ENCODE measurements at places on chromosomes 4 and X.

GRCh38 chr4:57037982-57038604, 59.4 kb downstream of the POLR2B start:
- DNase-seq, result peak; percentile 60

DNA sequence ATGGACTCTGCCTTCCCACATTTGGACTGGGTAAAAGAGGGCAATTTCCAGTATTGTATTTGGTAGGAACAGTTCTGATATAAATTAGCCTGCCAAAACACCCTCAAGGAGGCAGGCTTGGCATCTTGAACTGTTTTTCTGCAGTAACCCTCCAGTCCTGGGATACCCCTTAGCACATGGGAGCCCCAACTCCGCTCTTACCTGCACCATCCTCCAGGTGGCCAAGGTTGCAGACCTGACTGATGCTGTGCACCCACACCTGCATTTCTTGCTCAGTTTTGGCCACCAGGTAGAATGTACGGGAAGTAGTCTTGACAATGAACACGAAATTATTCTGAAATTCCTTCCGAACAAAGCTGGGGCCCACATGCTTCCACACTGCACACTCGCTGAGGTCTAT, 35.1 kb downstream of the GAB3 start:
- no peak for DNase-seq

DNA sequence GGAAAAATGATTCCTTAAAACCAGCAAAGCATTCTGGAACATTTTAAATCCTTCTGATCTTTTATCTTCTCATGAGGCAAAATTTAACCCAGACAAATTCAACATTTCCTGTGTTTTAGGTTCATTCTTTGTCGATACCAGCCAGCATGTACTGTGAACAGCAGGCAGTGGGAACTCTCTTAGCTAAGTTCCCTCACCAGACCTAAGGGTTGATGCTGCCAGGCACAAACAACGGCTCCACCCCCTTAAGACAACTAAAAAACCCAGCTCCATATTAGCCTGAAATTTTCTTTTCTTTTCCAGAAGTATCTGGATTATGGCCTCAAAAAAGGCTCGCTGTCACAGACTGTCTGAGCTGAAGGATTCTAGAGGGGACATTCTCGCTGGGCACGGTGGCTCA, 2.4 kb upstream of the RBM47 start:
- DNase-seq, result no peak

DNA sequence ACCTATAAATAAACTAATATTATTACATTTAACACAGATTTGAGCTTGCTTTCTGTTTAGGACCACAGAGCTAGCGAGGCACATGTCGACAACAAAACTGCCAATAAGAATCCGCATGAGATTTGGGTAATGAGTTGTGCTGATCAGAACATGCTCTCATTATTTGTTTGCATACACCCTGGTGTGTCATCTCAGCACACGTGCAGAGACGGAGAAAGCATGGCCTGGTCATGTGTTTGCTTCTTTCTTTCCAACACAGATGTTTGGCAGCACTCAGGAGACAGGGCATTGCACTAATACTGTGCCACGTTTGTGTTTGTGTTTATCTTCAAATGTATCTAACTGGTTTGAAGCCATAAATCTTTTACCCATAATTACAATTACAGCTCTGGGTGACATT, 364.8 kb downstream of the ARAP2 start:
- DNase-seq, result no peak

DNA sequence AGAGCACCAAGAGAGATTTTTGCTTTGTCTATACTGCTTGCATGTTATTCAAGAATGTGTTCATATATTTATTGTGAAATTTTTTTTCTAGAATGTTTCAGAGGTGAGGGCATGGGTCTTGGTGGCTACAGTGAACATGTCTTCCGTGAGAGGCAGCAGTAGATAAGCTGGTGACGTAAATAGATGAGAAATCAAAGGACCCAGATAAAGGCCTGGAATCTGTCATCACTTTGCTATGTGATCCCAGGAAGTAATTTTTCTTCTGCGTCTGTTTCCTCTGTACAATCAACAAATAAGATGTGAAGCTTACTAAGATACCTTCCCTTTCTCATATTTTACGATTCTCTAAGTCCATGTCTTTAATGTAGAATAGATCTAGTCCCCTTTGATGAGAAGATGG, 129.1 kb downstream of the COL4A6 start:
- no peak for DNase-seq

- DNase-seq, result no peak
These were observed 113.9 kb downstream of the GRIA3 start for GRCh38 chrX:123298026-123298425.

- no peak for DNase-seq
These were observed 78.5 kb upstream of the SPANXC start for GRCh38 chrX:141320801-141321200.

DNA sequence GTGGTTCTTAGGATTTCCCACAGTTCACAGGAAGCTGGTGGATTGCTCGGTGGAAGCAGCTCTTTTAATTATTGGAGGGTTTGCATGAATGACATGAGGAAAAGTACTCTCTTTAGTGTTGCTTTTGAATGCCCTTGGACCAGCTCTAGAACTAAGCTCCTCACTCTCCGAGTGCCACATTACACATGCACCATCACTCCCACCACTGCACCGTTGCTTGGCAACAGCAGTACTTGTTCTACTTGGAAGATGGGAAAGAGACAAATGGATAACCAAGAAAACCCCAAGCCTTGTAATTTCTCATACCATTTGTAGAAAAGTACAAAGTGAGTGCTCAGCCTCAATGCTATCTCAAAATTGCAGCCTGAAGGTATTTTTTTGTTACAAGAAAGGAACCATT, 620.2 kb upstream of the BOD1L1 start:
- DNase-seq, result no peak

DNA sequence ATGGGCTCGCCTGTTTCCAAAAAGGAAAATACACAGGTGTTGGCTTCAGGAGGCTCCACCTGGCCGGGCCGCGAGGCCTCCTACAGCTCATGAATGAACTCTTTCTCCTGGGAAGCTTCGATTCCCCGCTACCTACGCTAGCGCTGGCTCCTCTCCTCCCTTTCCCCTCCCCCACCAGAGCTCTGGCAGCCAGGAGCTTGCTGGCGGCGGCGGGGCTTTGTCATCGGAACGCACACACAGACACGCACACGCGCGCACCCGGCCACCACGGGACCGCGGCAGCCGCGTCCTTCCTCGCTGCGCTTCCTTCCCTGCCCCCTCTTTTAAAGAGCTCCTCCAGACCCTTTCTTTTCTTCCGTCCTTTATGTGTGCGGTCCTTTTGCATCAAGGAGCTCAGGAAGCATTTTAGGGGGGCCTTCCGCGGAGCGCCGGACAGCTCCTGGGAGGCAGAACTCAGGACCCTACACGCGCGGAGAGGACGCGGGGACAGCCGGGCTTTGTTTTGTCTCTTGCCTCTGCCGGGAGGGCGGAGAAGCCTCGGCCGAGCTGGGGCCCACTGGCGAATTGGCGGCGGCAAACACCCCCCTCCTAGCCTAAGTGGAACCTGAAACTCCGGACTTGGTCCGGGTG, 70.2 kb upstream of the BCOR start:
- DNase-seq, result no peak

- DNase-seq, result no peak
These were observed 31.4 kb upstream of the FAM241A start for GRCh38 chr4:112113864-112114263.

DNA sequence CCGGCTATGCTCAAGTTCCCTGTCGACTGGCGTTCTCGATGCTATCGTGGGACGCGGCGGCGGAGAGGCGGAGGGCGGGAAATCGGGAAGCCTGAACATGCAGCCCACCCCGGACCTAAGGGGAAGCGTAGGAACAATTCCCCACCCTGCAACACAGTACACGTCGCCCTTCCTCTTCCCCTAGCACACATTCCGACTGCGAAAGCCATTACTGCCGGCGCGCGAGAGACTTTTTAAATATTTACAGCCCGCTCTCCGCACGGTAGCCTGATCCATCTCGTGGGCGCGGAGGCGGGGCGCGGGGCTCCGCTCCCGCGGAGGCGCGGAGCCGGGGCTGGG, 48.1 kb upstream of the BCOR start:
- DNase-seq, result no peak

- DNase-seq, result no peak
These were observed 381.5 kb upstream of the PRKX start for GRCh38 chrX:4094926-4095325.

DNA sequence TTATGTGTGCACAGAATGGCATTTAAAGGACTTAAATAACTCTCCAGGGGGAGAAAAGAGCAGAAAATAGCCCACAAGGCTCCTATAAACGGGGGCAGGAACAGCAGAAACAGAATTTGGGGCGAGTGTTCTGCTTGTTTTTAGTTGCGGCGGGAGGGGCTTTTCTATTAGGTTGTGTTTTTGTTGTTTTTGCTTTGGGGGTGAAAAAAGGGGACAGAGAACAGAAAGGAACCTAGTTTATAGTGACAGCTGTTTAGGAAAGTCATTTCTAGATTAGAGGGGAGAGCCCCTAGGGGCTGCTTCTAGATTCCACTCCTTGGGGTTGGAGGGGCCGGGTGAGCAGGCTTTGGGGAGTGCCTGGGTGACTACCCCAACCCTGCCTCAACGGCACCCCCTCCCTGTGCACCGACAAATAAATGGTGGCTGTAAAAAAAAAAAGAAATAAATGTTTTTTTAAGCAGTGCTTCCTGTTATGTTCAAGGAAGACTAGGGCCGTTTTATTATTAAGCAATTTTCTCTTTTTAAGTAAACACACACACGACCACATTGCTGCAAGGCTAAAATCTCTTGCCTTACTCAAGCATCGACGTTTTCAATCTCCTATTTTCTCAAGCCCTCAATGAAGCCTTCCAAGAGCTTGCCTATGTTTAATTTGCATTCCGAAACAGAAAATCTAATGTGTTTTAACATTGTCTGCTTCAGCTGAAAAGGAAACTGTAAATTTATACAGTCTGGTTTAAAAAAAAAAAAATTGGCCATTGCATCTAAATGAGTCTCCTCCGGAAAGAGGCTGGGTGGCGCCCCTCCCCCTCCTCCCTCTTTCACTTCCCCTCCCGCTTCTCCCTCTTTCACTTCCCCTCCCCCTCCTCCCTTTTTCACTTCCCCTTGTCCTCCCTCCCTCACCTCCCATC, 123.3 kb upstream of the TBL1X start:
- DNase-seq, result peak; percentile 39

GRCh38 chr4:86393749-86394148, 33.9 kb upstream of the MAPK10 start:
- DNase-seq, result no peak

GRCh38 chrX:109943740-109944092, 59.2 kb upstream of the TMEM164 start:
- no peak for DNase-seq

DNA sequence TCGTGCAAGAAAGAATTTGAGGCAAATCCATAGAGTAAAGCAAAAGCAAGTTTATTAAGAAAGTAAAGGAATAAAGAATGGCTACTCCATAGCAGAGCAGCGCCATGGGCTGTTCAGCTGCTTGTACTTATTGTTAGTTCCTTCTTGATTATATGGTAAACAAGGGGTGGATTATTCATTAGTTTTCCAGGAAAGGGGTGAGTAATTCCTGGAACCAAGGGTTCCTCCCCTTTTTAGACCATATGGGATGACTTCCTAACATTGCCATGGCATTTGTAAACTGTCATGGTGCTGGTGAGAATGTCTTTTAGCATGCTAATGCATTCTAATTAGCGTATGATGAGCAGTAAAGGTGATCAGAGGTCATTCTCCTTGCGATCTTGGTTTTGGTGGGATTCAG, 23.5 kb upstream of the CEP135 start:
- DNase-seq, result no peak

DNA sequence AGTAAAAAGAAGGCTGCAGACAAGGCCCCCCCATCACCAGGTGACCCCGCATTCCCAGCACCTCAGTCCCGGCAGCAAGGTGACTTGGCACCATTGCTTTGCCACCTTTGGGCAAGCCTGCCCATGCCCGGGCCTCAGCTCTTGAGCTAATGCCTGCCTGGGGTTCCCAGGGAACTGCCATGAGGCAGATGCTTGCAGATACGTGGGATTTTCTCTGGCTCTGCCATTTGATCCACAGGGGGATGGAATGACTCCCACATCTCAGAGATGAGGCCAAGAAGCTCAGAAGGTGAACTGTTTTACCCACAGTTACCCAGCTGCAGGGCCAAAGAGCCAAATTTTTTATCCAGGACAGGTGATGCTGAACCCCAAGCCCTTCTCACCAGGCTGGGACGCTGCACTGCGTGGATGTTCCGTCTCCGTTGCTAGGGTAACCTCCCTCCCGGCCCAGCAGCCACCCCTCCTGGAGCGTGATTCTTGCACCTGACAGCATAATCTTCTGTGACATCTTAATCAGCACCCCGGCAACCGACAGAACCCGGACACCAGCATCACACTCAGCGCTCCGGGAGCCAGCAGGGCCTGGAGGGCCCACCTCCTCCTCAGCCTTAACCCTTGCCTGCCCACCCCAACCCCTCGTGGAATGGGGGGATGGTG, 15.7 kb upstream of the MSX1 start:
- no peak for DNase-seq

GRCh38 chr4:159106636-159107035, 3.8 kb downstream of the RAPGEF2 start:
- DNase-seq, result no peak

DNA sequence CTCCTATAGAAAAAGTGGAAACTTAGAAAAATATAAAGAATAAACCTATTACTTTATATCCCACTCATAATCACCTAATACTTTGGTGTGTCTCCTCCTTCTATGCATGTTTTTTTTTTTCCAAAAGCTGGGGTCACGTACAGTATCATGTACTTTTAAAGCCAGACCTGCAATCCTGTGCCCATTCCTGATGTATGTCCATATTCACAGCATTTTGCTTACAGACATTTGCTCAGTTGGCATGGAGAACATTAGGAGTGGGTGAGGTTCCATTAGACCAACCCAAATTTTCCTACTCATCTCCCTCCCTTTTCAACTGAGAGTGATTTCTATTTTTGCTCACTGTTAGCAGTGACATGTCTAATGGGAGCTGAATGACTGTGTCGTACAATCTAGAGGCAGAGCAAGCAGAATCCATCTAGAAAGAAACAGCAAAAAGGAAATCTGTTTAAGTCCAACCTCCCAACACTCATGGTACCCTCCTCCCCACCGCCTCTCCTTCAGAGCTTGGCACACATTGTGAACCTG, 195.6 kb upstream of the KLF3 start:
- DNase-seq, result no peak

Measured in Kasumi-1 (cell line).